ENCODE measurements at places on chromosomes 1 and 21.

- no peak for DNase-seq
These were observed 197.6 kb upstream of the UBE2U start for GRCh38 chr1:64005801-64006200.

- no peak for DNase-seq
These were observed 2.5 kb upstream of the RCSD1 start for GRCh38 chr1:167627615-167627864.

GRCh38 chr1:228751360-228752098 lies 16.2 kb downstream of the RHOU start:
- no peak for DNase-seq

DNA sequence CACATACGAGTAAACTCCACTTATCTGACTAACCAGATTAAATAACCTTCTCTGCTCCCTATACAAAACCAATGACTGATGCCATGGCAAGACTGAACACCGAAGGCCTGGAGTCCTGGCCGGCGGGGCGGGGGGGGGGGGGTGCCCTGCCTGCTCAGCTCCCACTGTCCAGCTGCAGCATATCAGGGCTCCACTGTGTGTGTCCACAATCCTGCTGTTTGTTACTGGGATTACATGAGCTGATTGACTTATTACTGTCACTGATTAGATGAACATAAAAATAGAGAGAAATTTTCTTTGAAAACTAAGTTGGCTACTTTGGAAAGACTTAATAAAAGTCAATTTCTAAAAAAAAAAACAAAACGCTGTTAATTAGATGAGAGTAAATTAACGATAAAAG lies 24.9 kb downstream of the TMEM63A start:
- no peak for DNase-seq

- DNase-seq, result peak; percentile 76
These were observed 62.0 kb upstream of the RASAL2 start for GRCh38 chr1:178031856-178032320.

DNA sequence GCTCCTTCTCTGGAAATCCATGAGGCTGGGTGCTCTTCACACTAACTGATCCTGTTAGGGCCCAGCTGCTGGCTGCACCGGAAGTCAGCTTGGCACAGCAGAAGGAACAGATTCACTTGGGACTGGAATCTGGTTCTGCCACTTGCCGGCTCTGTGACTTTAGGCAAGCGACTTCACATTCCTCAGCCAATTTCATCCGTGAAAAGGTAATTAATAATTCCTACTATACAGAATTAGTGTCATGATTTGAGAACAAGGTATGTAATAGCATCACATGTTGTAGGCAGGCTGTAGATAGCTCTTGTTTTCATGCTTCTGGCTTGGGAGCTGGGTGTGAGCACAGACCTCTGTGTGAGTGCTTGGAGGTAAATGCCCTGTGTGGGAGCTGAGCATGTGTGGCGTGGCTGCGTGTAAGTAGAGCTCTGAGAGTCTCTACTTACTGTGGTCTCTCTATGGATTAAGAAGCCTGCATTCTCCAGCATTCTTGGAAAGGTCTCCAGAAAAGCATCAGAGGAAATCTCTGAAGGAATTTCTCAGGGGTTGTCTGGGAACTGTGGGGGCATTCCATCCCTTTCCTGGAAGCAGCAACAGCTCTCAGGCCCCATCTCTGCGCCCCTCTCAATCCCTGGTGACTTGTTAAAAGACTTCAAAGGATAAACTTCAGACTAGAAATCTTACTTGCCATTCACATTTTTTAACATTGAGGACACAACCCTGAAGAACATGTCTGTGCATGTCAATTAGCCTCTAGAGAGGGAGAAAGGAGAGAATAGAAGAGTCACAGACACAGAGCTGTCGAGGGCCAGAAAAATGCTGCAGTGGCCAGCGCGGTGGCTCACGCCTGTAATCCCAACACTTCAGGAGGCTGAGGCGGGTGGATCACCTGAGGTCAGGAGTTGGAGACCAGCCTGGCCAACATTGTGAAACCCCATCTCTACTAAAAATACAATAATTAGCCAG lies 47.7 kb upstream of the PPM1J start:
- DNase-seq, result no peak

GRCh38 chr21:44589586-44590305 lies 2.6 kb downstream of the KRTAP10-6 start:
- no peak for DNase-seq

GRCh38 chr1:101142244-101142643 lies 94.6 kb upstream of the S1PR1 start:
- no peak for DNase-seq

DNA sequence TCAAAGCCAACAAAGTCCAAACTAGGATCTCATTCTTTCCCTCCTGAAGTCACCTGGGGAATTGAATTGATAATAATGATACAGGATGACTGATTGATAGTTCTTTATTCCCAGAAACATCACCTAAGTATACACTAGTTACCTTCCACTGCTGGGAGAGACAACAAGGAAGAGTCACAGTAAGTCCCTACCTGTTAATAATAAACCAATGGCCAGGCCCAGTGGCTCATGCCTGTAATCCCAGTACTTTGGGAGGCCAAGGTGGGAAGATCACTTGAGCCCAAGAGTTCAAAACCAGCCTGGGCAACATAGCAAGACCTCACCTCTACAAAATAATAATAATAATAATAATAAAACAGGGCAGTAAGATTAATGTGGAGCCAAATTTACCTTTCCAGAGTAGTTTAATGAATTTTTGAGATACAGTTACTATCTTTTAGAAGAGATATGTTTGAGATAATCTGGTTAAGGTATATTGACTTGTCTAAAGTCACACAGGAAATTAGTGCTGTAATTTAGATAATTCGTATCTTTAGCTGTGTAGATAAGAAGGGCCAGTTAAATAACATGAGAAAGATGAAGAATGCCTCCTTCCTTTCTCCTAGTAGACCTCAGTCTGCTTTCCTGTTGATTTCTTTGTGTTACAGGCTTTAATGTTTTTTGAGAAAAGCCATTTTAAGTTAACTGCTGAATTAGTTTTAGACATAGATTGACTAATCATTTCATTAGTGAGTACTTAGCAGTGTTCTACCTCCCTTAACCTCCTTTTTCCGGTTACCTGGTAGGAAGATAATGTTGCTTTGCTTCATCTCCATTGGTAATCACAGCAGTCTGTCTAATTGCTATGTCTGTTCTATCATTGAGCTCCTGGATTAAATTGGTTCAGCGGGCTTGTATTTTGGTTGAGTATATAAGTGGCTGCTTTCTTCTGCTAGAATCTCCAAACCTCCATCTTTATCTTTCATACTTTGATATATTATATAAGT lies 22.0 kb downstream of the SMAP2 start:
- DNase-seq, result no peak

DNA sequence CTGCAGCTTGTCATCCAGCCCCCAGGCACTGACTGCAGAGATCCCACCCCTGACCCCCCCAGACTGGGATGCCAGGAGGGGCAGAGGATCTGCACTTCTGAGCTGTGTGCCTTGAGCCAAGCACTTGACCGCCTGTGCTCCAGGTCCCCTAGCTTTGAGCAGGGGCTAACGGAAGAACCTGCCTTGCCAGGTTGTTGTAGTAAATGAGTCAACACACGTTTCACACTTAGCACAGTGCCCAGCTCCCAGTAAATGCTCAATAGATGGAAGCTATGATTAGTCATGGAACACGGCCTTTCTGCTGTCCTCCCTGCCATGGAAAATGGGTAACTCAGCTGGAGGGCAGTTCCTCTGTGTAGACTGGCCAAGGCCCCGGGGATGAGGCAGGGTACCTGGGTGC lies 24.1 kb downstream of the IFFO2 start:
- no peak for DNase-seq

GRCh38 chr1:167409183-167409582 lies 109.1 kb downstream of the CD247 start:
- no peak for DNase-seq

GRCh38 chr1:15311880-15312279 lies 64.9 kb downstream of the FHAD1 start:
- no peak for DNase-seq

DNA sequence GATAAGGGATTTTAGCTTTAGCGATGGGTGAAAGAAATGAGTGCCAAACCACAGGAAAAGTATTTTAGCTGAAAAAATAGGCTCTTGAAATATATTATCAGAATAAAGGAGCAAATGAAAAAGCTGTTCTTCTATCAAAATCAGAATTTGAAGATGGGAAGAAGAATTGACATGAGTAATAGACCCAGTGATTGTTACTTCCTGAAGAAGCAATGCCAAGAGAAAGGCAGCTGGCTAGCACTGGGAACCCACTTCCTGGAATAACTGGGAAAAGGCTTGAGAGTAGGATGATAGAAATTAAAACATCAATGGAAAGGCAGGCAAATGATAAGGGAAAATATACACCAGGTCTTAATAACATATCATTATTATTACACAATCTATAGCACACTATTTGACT lies 29.9 kb upstream of the LYPLAL1 start:
- no peak for DNase-seq

GRCh38 chr1:27343639-27344025 lies 1.8 kb downstream of the SYTL1 start:
- DNase-seq, result no peak

DNA sequence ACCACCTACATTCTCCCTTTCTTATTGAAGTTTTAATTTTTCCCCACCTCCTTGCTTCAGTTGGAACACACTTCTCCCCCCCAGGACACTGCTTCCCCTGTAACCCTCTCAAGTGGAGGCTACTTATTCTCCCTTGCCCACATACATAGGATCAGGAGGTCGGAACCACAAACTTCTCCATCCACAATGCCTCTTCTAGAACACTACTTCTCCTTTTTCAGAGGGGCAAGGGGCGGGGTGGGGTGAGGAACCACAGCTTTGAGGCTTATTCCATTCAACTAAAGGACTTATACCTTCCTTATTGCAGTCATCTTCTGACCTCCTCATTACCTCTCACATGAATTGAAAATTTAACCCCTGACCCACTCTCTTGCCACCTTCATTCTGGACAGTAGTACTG lies 81.3 kb downstream of the NEK7 start:
- no peak for DNase-seq

- DNase-seq, result no peak
These were observed 114.7 kb downstream of the PAPPA2 start for GRCh38 chr1:176577646-176578197.

Data from right hindlimb (tissue), 1 donor.